ENCODE measurements at places on chromosomes 11 and 22. TPM values are rescaled to one million over a fixed set of nuclear protein-coding genes. Genes with fewer than 3 reads are reported as not detected.

GRCh38 chr11:133180201-133180600 is 352.1 kb downstream of the OPCML start:
- no peak overlapping the region for H3K27ac ChIP-seq
- H3K36me3 ChIP-seq = no peaks in the 10 kb centered on the region
- no peaks in the 10 kb centered on the region for H3K27me3 ChIP-seq
- no peak for DNase-seq
- H3K4me1 ChIP-seq = no peaks in the 10 kb centered on the region

Gene NXPE1
- not detected for total RNA-seq

Gene TMEM121B
- 0.57 TPM for total RNA-seq

DNA sequence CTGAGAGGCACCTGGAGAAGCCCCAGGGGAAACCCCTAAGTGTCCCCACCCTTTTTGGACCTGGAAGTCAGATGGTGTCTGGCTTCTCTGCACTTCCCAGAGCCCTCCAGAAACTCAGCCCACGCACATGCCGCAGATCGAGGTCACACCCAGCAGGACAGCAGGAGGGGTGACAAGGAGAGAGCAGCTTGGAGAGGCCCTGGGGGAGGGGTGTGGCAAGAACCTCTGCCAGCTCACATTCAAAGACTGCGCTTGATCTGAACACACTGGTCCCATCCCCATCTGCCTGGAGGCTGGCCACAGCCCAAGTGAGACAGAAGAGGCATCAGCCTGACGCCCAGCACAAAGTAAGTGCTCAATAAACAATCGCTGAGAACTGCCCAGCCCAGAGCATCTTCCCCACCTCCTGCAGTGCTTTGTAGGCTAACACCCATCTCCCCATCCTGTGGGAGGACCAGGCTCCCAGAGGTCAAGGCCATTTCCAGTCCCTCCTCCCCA is 21.4 kb downstream of the TMPRSS6 start:
- no peak overlapping the region for H3K27ac ChIP-seq
- no peaks in the 10 kb centered on the region for H3K27me3 ChIP-seq
- no peaks in the 10 kb centered on the region for H3K36me3 ChIP-seq
- peak; percentile 48 for DNase-seq
- no peak overlapping the region for H3K4me3 ChIP-seq
- peaks cover 29% of the 10 kb centered on the region for H3K4me1 ChIP-seq

DNA sequence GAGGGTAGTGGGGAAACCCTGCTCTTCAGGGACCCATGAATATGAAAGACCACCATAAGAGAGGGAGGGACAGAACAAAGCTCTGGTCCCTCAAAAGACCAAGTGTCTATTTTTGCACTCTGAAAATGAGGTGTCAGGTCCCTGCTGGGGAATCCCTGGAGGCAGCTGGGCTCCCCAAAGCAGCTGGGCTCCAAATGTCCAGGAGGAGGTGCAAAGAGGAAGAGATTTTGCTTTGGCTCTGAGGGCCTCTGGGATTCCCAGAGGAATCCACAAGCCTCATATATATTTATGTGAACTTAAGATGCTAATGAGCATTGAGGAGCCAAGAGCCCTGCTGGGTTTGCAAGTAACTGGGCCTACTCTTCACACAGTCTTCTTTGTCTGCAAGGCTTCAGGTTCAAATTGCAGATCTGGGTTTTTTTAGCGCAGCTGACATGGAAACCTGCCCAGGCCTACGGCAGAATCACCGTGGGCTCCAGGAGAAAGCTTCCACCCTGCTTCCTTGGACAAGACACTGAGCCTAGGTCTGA is 26.0 kb downstream of the CLMP start:
- H3K27ac ChIP-seq = no peak overlapping the region
- no peaks in the 10 kb centered on the region for H3K27me3 ChIP-seq
- no peaks in the 10 kb centered on the region for H3K36me3 ChIP-seq
- H3K4me3 ChIP-seq = no peak overlapping the region
- H3K4me1 ChIP-seq = no peaks in the 10 kb centered on the region
- no peak for DNase-seq

GRCh38 chr11:94997437-94997836 is 23.9 kb downstream of the KDM4D start:
- H3K27ac ChIP-seq = no peak overlapping the region
- no peaks in the 10 kb centered on the region for H3K4me1 ChIP-seq
- DNase-seq = no peak
- H3K4me3 ChIP-seq = no peak overlapping the region

GRCh38 chr22:27461470-27461869 is 340.1 kb downstream of the MN1 start:
- H3K27me3 ChIP-seq = peaks cover 40% of the 10 kb centered on the region
- peak overlapping the region; percentile 3 for H3K4me3 ChIP-seq
- no peak overlapping the region for H3K27ac ChIP-seq
- DNase-seq = no peak
- H3K4me1 ChIP-seq = peaks cover 28% of the 10 kb centered on the region

GRCh38 chr11:48093795-48094642 is 113.7 kb downstream of the PTPRJ start:
- no peak overlapping the region for H3K4me3 ChIP-seq
- no peaks in the 10 kb centered on the region for H3K27me3 ChIP-seq
- no peak for DNase-seq

DNA sequence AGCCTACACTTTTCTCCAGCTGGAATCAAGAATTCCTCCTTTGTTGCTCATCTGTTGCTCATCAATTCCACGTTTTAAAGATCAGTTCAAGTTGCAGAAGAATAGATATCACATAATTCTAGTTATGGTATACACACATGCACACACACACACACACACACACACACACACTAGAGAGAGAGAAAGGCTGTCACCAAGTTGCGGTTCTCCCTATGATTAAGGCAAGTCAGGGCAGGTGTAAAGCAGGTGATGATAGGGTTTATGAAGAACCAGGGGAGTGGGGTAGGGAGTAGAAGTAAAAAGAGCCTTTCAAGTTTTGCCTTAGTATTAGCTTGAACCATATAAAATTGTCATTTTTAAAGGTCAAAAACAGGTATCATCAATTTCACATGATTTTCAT is 31.7 kb upstream of the TMPRSS4 start:
- no peaks in the 10 kb centered on the region for H3K4me1 ChIP-seq
- H3K27ac ChIP-seq = no peak overlapping the region
- no peak overlapping the region for H3K4me3 ChIP-seq
- peaks cover 15% of the 10 kb centered on the region for H3K27me3 ChIP-seq
- no peaks in the 10 kb centered on the region for H3K36me3 ChIP-seq

- H3K4me1 ChIP-seq = no peaks in the 10 kb centered on the region
- no peaks in the 10 kb centered on the region for H3K36me3 ChIP-seq
- no peaks in the 10 kb centered on the region for H3K27me3 ChIP-seq
Measured at GRCh38 chr11:72764503-72764902, 12.3 kb upstream of the ARAP1 start.

Data from HCT116 (cell line).